ENCODE measurements at places on chromosomes 16 and 17. TPM values are rescaled to one million over a fixed set of nuclear protein-coding genes. Genes with fewer than 3 reads are reported as not detected.

GRCh38 chr17:41455236-41455635 is 11.9 kb downstream of the KRT32 start:
- H3K27ac ChIP-seq: no peak overlapping the region
- no peak for DNase-seq
- no peak overlapping the region for H3K4me3 ChIP-seq
- no peaks in the 10 kb centered on the region for H3K4me1 ChIP-seq

- H3K27me3 ChIP-seq: no peaks in the 10 kb centered on the region
- H3K36me3 ChIP-seq: peaks cover 6% of the 10 kb centered on the region
- no peak for DNase-seq
- H3K4me1 ChIP-seq: peaks cover 43% of the 10 kb centered on the region
- no peak overlapping the region for H3K27ac ChIP-seq
These were observed 29.2 kb upstream of the LITAF start for GRCh38 chr16:11615748-11616447.

SLC6A2 gene
- total RNA-seq: not detected

- H3K27ac ChIP-seq: no peak overlapping the region
- H3K36me3 ChIP-seq: peaks cover 32% of the 10 kb centered on the region
- no peak for DNase-seq
- H3K4me3 ChIP-seq: no peak overlapping the region
- H3K27me3 ChIP-seq: no peaks in the 10 kb centered on the region
These were observed 19.2 kb downstream of the ADCY7 start for GRCh38 chr16:50285406-50286003.

TBC1D3I gene
- not detected for total RNA-seq

GRCh38 chr17:75064867-75065561 is 18.0 kb downstream of the KCTD2 start:
- H3K27me3 ChIP-seq: no peaks in the 10 kb centered on the region
- peak overlapping the region; percentile 81 for H3K27ac ChIP-seq
- peaks cover 2% of the 10 kb centered on the region for H3K36me3 ChIP-seq
- peak overlapping the region; percentile 46 for H3K4me3 ChIP-seq

EVPLL gene
- total RNA-seq: 0.39 TPM

GRCh38 chr16:64469351-64469750 is 652.5 kb downstream of the CDH11 start:
- no peaks in the 10 kb centered on the region for H3K27me3 ChIP-seq
- no peak overlapping the region for H3K27ac ChIP-seq

GRCh38 chr17:77322514-77323412 is 182.0 kb downstream of the SEC14L1 start:
- DNase-seq: no peak
- H3K36me3 ChIP-seq: peaks cover 3% of the 10 kb centered on the region
- H3K4me3 ChIP-seq: no peak overlapping the region
- no peak overlapping the region for H3K27ac ChIP-seq

DNA sequence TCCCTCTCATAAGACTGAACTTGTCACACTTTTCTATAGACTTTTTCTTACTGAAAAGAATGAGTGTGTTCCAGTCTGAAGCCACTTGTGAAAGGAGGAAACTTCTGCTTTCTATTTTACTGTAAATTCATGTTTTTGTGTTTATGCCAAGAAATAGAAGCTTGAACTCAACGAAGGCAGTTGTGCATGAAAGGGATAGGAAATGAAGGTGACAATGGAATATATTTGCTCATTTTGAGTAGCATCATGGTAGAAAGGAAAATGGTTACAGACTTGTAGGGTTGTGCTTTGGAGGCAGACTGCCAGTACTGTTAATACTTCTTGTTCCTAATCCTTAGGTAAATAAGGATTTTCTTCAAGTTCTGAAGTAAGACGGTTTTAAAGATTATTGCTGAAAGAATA is 8.1 kb downstream of the CLTC start:
- peaks cover 55% of the 10 kb centered on the region for H3K4me1 ChIP-seq
- H3K4me3 ChIP-seq: no peak overlapping the region
- no peak for DNase-seq
- no peak overlapping the region for H3K27ac ChIP-seq
- peaks cover 41% of the 10 kb centered on the region for H3K36me3 ChIP-seq

- H3K4me1 ChIP-seq: peaks cover 11% of the 10 kb centered on the region
- peak overlapping the region; percentile 84 for H3K4me3 ChIP-seq
- H3K27me3 ChIP-seq: peaks cover 14% of the 10 kb centered on the region
These were observed 672 bp downstream of the CMTR2 start for GRCh38 chr16:71288570-71288889.

All from activated naive CD8-positive, alpha-beta T cell treated with anti-CD3 and anti-CD28 coated beads for 36 hours (primary cell).